ENCODE measurements at places on chromosomes 11 and 22.

GRCh38 chr11:75502138-75502537 is 23.6 kb downstream of the GDPD5 start:
- no peak for DNase-seq

- no peak for DNase-seq
Observed at GRCh38 chr11:134742224-134742612, 330.2 kb upstream of the B3GAT1 start.

GRCh38 chr11:17714356-17714854 is 5.0 kb upstream of the MYOD1 start:
- DNase-seq = no peak

DNA sequence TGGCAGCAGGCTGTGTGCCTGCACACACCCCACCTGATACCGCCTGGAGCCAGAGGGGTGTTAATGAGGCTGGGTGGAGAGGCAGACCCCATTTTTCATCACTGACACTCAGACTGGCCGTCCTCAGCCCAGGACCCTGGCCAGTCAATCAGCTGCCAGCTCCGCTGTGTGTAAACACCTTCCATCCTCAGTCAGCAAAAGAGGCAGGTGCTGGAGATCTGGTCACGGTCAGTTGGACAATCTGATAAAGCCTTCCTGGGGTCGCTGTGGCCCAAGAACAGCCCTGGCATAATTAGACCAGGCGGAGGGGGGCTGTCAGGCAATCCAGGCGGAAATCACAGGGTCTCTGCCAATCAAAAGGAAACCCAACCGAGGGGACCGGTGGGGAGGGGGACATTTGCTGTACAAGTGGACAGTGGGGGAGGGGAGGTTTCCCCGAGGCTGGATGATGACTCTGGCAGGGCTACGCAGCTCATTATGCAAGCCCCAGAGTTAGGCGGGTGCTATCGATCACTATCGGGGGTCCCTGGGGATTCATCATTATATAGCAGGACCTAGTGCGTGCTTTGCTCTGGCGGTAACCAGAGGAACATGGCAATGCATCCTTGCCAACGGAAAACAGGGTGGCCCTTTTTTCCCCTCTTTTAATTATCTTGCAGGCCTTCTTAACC is 72.9 kb downstream of the ABTB2 start:
- no peak for DNase-seq

DNA sequence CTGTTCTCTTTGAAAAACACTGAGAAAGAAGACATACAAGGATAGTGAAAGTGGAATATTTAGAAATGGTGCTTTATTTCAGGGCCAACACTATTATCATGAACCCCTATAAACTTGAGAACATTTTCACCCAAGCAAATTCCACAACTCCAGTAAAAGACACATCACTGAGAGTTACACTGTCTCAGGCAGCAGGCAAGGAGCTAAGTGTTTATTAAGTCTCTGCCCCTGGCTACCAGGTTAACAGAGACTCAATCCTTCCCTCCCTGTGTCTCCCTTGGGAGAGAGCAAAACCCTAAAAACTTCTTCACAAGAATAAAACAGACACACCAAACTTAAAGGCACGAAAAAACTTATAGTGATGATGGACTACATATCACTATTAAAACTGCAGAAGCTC is 18.5 kb downstream of the MPPED2 start:
- no peak for DNase-seq

GRCh38 chr11:115652094-115652493 is 147.9 kb upstream of the CADM1 start:
- no peak for DNase-seq

GRCh38 chr22:49575703-49576081 is 252.0 kb downstream of the BRD1 start:
- DNase-seq = no peak

- DNase-seq = no peak
Observed at GRCh38 chr11:60946601-60947264, 5.2 kb downstream of the SLC15A3 start.

DNA sequence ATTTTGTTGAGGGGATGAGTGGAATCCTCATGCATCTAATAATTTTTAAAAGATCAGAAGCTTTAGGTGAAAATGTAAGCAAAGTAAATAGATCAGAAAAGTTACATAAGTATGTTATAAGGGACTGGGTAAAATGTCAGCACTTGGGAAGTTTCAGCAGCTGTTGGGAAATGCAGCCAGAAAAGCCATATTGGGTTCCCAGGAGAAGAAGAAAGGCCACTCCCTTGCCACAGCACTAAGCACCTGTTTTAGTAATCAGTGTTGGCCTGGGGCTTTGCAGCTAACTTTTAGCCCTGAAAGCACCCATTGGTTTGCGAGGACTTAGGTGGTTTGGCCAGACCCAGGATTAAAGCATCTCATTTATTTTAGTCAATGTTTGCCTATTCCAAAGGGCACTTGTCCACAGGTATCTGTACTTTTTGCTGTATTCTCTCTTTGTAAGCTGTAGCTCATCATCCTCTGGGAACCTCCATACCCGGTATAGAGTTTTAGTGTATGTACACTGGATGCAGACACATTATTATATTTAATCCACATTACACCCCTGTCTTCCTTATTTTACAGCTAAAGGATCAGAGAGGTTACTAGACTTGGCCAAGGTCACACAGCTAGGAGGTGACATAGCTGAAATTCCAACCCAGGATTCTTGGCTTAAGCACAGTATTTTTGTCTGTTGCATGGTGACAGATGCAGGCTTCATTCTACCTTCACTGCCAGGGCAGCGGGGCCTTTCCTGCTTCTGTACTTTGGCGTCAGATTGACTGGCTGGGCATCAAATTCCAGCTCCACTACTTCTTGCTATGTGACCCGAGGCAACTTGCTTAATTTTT is 127.7 kb upstream of the SESN3 start:
- no peak for DNase-seq

- no peak for DNase-seq
Observed at GRCh38 chr11:22194907-22195306, 2.0 kb downstream of the ANO5 start.

DNA sequence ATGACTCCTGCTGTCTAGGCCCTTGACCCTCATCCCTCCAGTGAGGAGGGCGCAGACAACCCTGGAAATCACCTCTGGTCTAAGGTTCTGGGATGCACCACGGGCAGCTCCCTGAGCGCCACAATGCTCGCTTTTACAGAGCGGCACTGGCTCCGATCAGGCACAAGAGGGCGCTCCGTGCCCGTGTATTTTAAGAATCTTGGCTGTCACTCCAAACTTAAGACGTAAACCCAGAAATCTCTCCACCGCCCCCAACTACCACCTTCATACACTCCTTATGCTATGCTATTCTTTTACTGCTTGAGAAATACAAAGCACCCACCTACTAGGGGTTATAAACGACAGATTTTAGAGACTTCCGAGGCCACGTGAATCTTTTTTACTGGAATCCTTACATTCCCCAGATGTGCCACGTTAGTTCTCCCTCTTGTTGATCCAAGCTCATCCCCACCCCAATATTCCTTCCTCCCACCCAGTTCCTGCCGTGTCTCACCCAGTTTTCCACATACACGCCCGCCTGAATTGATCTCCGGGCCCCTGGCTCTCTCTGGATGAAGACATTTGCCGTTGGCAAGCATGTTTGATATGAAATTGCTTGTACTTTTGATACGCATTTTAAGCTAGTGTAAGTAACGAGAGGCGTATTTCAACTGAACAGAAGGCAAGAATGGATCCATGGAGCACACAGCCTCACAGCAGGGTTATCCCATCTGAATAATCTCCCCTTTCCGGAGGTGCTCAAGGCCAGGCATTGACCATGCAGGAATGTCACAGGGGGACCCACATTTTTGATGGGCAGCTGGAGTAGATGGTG is 453.5 kb downstream of the OPCML start:
- DNase-seq = no peak

DNA sequence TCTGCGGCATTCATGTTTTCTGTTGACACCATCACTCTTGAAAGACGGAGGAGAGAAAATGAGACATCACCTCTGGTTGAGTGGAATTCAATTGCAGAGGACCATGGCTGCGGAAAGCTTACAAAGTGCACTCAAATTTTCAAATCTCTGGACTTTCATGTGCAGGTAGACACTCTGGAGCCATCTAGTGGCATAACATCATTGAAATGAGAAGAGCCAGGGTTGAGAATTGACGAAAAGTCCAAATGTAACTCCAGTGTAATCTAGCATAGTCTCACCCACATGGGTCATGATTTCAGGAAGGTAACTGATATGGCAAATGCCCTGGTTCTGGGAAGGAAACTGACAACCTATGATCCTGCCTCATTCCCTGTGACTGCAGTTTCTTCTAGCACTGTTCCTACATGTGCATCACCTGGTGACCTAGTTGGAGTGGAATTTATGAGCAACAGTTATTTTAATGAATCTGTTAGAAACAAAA is 687.8 kb downstream of the KCNA4 start:
- no peak for DNase-seq

DNA sequence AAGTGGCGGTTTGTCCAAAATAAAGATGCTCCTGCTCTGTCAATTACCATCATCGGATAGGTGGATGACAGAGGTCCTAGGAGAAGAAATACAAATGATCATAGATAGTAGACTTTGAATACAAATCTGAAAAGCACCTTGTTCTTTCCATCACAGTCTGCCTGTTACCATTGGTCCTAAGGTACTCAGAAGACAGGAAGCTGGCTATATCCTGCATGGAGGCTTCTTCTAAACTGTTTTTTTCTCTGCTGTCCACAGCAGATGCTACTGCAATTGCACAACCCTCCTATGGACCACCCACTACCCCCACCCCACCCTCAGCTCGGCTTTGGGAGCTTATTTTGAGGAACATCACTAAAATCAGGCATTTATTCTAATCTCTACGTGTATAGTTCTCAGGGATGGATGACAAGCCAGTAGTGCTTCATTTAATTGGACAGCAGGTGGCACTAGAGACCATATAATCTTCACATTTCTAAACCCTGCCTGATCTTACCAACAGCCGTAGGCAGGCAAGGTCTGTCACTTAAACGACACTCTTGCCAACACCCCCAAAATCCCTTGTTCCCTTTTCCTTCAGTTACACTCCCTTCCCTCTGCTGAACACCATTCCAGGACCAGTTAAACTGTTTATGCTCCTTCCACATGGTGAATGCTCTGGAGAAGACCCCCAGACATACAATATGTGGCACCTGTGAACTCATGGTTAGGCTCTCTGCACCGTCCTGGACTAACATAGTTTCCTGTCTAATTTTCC is 6.6 kb upstream of the PTS start:
- DNase-seq = no peak

DNA sequence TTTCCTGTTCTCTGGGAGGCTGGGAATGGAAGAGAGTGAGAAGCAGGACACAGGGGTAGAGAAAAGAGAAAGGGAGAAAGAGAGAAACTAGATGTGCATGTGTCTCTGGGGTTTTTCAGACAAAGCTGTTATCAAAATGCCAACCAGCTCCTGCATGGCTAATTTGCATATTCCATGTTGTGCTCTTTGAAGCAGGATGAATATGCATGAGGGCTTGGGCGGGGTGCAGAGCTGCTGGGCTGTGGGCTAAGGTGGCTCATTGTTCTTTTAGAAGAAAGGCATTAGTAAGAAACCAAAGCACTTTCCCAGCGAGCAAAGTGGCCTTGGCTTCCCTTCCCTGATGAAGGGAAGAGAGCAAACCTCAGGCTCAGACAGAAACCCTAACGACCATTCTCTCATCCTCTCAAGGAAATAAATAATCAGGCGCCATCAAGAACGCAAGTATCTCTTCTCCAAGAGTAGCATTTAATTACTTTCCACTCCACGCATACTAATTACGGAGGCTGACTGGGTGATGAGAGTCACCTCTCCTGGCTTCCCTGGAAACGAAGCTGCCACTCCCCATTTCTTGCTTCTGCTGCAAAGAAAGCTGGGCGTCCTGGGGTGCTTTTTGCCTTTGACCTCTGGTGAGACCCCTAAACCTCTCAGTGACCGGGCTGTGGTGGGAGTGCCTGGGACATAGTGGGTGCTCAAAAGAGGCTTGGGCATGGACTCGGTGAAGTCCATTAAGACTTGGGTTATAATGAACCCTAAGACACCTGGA is 54.2 kb downstream of the FEZ1 start:
- no peak for DNase-seq
